ENCODE measurements at places on chromosomes 1 and 21.

DNA sequence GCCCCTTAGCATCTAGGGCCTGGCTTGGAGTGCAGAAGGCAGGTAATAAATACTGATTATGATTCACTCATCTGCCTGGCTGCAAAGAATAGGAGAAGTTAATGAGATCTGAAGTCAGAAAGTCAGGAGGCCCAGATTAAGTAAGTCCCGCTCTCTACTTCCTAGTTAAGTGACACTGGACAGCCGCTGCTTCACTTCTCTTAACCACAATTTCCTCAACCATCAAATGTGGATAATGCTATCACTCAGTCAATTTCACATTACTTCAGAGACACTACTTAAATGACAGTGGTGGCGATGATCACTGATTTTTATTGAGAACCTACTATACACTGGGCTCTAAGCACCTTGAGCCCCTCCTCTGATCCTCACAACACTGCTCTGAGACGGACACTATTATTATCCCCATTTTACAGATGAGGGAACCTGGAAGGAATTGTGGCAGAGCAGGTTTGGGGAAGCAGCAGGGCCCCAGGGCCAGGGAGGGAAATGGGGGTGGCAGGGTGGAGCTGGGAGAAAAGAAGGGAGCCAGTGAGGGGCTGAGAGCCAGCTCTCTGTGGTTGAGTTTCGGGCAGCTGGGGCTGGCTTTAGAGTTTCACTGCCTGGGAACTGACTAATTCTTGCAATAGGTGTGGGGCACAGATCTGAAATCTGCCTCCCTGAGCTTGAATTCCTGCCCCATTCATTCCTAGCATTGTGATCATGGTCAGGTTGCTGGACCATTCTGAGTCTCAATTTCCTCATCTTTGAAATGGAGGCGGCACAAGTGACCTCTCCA lies 2.4 kb upstream of the E2F2 start:
- DNase-seq: no peak

- DNase-seq: no peak
Measured at GRCh38 chr1:117794073-117794472, 135.3 kb downstream of the GDAP2 start.

- no peak for DNase-seq
Measured at GRCh38 chr1:201955729-201956143, 433 bp downstream of the TIMM17A start.

DNA sequence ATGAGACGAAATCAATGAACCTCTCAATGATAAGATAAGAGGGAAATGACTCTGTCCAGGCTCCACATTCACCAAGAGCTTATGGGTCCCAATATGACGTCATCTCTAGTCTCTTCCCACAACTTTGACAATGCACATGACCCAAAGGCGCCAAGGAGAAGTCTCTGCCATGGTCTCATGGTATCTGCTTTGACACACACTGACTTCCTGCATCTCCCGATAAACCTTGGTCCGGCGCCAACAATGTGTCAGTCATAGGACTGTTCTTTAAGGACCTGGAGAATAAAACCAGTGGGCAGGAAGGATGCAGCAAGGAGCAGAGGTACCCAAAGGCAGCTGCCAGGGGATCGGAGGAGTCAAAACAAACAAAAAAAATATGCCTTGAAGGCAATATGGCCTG lies 46.9 kb upstream of the TMEM51 start:
- no peak for DNase-seq

DNA sequence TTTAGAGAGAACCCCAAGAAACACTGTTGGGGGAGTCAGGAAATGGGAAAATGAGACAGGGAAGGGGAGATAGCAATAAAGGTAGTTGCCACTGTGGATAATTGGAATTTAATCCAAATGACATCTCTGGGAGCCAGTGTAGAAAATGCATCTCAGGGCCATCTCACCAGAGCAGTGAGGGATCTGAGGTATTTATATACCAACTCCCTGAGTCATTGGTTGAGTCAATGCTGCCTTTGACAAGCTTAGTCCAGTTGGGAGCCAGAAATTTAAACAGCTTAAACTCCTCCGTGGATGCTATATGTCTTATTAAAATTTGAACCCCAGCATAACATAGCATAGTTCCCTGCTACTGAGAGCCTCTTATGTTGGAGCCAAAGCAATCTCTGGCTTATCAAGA lies 140.3 kb downstream of the SLC30A10 start:
- no peak for DNase-seq

DNA sequence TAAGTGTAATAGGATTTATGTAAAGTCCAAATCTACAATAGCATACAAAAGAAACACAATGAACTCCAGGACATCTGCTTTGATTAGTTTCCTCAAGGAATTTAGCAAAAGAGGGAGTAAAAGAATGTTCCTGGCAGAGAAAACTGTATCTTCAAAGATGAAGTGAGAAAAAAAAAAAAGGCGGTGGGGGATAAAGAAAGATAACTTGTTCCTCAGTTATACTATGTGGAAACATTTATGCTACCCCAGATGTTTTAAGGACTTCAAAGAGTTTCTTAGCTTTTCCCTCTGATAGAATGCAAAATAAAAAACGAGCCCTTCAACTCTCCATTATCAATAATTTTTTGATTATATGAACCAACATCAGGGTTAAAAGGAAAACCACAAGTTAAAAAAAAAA lies 908.9 kb upstream of the ADGRL2 start:
- no peak for DNase-seq

GRCh38 chr1:29677028-29678024 lies 441.0 kb downstream of the PTPRU start:
- no peak for DNase-seq

DNA sequence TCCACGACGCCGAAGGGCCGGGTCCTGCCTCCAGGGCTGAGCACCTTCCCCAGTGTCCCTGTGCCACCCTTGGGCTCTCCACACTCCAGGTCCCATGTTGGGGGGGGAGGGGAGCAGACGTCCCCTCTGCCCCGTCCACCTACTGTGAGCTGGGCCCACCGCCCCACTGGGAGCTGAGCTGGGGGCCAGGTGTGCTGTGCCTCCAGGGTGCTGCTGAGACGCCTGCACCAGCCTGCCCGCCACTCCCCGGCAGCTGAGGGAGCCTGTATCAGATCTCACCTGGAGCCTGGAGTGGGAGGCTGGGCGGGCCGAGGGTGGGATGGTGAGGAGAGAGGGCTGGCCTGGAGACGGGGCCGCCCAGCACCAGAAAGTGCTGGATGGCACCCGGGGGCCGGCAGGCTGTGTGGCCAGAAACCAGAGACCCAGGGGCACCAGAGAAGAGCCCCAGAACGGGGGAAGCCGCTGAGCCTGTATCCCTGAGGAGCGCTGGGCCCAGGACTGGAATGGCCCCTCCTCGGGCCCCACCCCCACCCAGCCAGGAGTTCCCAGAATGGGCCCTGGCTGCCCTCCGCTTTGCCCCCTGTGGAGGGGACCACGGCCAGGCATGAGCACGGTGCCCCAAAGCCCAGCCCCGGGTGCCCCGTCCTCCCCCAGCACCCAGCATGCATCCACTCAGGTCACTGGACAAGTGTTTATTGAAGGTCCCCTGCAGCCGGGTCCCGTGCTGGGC lies 3.4 kb downstream of the TNFRSF18 start:
- no peak for DNase-seq

DNA sequence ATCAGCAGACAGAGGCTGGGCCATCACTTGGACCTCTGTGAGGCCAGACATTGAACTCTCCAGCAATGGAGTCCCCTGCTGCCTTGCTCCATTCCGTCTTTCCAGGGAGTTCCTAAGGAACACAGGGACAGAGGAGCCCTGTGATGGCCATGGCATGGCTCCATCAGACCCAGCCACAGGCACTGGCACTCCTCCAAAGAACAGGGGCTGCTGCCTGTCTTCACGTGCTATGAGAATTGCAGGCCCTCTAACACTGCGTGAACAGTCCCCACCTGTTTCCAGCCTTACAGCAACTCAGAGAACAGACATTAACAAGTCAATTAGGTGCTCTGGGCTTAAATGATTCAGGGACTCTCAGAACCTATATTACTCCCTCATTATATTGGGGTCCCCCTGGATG lies 140.8 kb downstream of the ASTN1 start:
- no peak for DNase-seq

DNA sequence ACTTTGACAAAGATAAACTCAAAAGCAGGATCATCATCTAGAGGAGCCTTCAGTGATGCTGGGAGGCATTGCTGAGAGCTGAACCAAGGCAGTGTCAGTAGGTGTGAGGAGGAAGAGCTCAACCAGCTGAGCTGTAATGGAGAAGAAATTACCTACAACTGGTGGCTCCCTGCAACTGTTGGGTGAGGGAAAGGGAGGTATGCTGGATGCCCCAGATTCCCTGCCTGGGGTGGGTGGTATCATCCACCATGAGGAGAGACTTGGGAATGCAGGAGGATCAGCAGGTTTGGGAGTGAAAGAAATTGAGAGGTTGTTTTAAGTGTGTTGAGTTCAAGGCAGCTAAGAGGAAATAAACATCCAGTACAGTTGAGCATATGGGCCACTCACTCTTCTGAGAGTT lies 199.8 kb downstream of the DNM3 start:
- no peak for DNase-seq

GRCh38 chr1:167431909-167432650 lies 86.2 kb downstream of the CD247 start:
- DNase-seq: no peak

GRCh38 chr1:80566867-80567266 lies 1233.9 kb upstream of the ADGRL2 start:
- DNase-seq: no peak

DNA sequence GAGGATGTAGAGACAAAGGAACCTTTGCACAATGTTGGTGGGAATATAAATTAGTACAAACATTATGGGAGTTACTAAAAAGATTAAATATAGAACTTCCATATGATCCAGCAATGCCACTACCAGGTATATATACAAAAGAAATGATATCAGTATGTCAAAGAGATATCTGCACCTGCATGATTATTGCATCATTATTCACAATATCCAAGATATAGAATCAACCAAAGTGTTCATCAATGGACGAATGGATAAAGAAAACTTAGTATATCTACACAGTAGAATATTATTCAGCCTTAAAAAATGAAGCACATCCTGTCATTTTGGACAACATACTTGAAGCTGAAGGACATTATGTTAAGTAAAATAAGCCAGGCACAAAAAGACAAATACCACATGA lies 61.8 kb upstream of the USH2A start:
- no peak for DNase-seq

GRCh38 chr1:153659175-153659534 lies 652 bp downstream of the SNAPIN start:
- DNase-seq: no peak

All from activated T-helper 1 cell treated with Interleukin-2 at 50 U/mL for 16 hours (primary cell).